Muscle of leg (tissue), 16 donors: ENCODE measurements at places on chromosomes 5 and 9.

- no peak for DNase-seq
Measured at GRCh38 chr5:78887384-78888118, 97.6 kb downstream of the ARSB start.

DNA sequence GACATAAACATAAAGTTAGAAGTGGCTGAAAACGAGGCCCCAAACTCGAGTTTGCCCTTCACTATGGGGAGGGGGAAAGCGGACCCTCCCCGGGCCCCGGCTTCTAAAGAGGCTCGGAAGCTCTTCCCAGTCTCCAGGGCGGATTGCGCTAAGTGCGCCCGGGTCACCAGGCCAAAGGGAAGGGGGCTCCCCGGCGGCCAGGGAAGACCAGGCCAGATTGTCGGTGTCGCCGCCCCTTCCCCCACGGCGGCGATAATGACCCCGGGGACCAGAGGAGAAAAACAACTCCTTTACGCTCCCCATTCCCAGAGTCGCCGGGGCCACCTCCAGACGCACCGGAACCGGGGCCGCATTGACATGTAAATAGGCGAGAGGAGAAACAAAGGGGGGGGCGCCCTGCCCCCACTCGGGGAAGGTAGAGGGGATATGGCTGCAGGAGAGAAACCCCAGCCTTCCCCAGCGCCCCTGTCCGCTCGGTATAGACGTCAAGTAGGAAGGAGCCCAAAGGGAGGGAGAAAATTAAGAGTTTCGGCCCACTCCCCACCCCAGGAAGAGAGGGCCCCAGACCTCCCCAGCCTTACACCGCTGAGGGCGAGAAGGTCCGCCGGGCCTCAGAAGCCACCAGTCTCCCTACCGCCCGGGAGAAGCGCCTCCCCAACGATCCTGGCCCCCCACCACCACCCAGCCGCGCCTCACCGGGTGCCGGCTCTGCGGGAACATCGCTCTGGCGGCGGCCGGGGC, 1.7 kb downstream of the TLE1 start:
- DNase-seq, result peak; percentile 68

GRCh38 chr9:35470894-35471293, 19.0 kb upstream of the RUSC2 start:
- DNase-seq, result no peak

GRCh38 chr5:41371738-41372137, 138.7 kb downstream of the PLCXD3 start:
- DNase-seq, result no peak

- DNase-seq, result no peak
Measured at GRCh38 chr5:57072218-57072892, 101.5 kb upstream of the GPBP1 start.

- DNase-seq, result peak; percentile 36
Measured at GRCh38 chr9:7117676-7118561, 360.1 kb downstream of the KDM4C start.

DNA sequence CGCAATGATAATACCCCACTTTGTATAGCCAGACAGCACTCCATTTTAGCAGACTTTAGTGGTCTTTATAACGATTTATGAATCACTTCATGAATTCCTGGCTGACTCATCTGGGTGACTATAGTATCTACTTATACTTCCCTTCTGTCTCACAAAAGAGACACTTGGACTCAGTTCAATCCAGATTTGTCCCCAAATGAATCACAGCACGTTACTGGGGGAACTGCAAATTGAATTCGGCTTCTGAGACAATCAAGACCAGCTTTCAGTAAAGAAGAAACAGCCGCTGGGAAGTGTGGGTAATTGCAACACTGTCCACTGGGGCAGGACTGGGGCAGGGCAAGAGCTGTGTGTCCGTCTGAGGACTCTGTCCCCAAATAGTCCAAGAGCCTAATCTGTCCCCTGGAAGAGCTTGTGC, 337.3 kb upstream of the RFX3 start:
- peak; percentile 26 for DNase-seq

- DNase-seq, result no peak
Measured at GRCh38 chr5:53956196-53956595, 354.2 kb downstream of the ARL15 start.

DNA sequence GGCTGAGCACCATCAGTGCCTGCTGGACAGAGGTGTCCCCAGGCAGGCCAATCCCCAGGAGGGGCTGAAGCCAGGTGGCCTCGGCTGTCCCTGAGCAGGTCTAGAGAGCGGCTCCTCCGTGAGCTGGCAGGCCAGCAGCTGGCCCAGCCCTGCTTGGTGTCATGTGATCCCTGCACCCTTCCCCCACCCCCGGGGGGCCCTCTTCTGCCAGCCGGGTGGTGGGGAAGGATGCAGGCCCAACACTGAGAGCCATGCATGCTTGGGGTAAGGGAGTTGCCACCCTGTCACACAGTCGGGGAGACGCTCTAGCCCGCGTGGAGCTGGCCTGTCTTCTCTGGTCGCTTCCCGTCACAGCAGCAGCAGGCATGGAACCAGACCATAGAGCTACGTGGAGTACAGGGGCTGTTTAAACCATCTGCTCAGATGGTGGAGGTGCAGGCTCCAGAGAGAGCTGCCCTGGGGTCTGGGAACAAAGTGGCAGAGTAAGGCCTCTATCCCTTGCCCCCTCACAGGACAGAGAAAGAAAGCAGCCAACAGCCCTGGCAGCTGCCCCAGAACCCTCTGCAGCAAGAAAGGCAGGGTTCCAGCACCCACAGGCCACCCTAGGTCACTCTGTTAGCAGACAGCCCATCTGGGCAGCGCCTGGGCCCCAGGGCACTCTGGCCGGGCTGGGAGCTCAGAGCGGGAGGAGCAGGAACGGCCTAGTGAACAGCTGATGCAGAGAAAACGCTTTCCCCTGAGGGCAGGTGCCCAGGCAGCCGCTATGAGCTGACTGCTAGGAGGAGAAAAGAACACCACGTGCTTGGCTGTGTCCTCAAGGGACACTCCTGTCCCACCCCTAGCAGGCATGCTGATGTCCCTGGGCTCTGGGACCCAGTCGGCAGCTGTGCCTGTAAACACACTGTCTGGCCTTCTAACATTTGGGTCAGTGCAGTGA, 6.8 kb downstream of the RALGDS start:
- DNase-seq, result peak; percentile 75
